ENCODE measurements at places on chromosomes 5 and 9. TPM values are rescaled to one million over a fixed set of nuclear protein-coding genes. Genes with fewer than 3 reads are reported as not detected.

The SPINK5 gene
- 0.42 TPM for polyA plus RNA-seq

GRCh38 chr9:110755179-110755578, 86.6 kb downstream of the MUSK start:
- DNase-seq, result no peak

GRCh38 chr5:107831612-107832395, 161.1 kb upstream of the EFNA5 start:
- DNase-seq, result no peak

The SLC12A7 gene
- 44.3 TPM for polyA plus RNA-seq

The PKD2L2 gene
- polyA plus RNA-seq, result 0.26 TPM

The EIF4E1B gene
- not detected for polyA plus RNA-seq

The CHSY3 gene
- 2.9 TPM for polyA plus RNA-seq

The CD74 gene
- 278 TPM for polyA plus RNA-seq

DNA sequence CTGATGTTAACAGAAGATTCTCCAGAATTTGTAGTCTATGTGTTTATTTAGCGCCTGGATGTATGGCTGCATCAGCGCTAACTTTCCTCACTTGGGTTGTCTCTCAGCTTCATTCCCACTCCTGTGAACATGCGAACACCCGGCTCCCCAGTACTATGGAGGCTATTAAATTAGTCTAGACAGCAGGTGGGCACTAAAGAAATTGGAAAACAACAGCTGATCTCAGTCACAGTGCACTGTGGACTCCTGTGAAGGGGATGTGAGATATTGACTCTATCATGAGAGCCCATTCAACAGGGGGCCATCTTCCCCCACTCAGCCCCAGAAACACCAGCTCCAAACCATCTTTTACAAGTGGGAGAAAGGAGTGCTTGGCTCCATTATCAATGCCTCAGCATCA, 471.0 kb downstream of the KDM4C start:
- no peak for DNase-seq

DNA sequence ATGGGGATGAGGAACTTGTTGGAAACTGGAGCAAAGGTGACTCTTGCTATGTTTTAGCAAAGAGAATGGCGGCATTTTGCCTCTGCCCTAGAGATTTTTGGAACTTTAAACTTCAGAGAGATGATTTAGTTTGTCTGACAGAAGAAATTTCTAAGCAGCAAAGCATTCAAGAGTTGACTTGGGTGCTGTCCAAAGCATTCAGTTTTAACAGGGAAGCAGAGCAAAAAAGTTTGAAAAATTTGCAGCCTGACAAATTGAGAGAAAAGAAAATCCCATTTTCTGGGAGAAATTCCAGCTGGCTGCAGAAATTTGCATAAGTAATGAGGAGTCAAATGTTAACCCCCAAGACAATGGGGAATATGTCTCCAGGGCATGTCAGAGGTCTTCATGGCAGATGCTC, 682.3 kb upstream of the ST8SIA4 start:
- no peak for DNase-seq

GRCh38 chr5:157497875-157498611, 38.0 kb downstream of the NIPAL4 start:
- peak; percentile 16 for DNase-seq

DNA sequence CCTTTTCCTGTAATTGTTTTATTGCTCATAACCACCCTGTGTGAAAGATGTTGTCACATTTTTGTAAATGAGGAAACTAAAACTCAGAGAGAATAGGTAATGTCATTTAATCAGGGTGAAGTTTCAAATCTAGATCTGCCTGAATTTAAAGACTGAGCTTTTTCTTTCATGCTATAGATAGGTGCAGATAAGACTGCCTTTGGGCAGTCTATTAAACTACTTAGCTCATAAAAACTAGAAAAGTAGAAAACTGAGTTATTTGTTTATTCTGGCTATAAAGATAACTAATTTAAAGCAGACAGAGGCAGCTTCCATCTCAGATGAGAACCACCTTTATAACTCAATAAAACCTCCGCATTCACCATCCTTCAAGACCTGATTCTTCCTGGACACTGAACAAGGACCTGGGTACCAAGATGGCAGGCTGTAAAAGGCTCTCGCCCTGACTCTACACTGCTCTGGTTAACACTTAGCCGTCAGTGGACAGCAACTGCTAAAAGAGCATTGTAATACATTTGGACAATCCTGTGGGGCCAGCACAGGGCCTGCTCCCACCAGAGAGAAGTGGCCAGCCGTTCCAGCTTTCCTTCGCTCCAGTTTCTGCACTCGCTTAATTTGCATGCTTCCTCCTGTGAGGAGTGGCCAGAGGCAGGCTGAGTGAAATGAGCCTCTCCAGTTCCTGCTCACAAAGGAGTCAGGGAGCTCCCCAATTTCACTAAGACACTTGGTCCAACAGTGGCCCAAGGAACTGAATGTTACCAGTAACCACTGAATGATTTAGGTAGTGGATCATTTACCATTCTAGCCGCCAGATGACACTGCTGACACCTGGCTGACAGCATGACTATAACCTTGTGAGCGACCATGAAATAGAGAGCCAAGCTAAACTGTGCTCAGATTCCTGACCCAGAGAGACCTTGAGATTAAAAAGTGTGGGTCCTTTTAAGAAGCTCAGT, 566.4 kb downstream of the EFNA5 start:
- peak; percentile 71 for DNase-seq

- no peak for DNase-seq
These were observed 60.1 kb downstream of the TMEM174 start for GRCh38 chr5:73233053-73233460.

The SLC25A2 gene
- polyA plus RNA-seq, result not detected

DNA sequence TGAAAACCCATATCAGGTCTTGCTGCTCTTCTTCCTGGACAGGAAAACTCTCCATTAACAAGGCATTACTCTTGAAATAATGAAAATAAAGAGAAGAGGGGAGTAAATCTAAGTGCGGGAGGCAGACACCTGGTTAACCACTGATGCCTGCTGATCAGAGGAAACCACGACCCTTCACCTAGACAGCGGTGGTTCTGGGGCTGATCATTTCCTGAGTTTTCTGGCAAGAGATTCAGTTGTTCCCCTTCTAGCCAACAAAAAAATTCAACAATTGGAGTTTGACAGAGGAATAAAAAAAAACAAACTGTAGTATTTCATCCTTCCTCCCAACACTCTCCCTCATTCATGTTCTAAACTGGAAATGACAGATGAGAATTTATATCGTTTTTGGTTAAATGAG, 3.0 kb downstream of the RLN2 start:
- DNase-seq, result no peak

DNA sequence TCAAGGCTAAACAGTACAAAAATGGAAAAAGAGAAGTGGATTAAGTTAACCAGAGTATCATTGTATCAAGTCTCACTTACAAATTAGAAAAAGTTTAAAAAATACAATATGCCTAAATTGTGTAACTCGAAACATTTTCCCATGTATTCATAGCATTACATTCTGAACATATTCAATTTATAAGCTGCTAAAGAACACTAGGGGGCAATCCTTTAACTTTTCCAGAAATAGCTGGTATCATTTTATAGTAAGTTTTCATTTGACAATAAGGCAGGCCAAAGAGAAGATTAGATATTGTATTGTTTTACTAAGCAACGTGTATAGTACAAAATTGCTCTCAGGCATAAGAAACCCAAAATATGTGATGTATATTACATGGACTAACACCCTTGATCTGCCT, 234.6 kb downstream of the ADGRV1 start:
- DNase-seq, result no peak

DNA sequence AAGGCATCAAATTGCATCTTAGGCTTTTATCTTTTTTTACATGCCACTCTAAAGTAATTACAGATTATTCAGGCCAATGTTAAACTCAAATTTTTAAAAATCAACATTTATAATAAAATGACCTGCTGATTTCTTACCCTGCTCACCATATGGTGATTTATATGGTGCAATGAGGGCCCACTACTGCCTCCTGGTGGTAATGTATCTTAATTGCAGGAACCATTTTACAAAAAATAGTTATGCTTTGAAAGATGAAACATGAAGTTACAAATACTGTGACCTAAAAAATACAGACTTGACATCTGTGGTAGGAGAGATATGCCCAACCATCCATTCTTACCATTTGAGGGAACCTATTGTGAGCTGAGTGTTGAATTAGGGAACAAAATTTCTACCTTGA, 292.6 kb upstream of the TAS2R1 start:
- DNase-seq, result no peak

DNA sequence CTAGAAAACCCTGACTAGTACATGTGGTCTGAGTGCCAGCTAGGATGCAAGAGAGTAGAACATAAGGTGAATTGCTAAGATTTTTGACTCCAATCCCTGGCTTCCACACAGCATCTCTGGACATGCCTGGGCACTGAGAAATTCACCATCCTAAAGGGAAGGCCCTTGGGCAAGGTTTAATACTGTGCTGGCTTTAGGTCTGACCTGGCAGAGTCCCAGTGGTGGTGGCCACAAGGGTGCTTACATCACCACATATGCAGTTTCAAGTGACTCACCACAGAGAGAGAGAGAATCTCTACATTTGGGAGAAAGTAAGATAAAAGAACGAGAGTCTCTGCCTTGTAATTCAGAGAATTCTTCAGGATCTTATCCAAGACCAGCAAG, 661.6 kb upstream of the C9orf72 start:
- DNase-seq, result no peak

DNA sequence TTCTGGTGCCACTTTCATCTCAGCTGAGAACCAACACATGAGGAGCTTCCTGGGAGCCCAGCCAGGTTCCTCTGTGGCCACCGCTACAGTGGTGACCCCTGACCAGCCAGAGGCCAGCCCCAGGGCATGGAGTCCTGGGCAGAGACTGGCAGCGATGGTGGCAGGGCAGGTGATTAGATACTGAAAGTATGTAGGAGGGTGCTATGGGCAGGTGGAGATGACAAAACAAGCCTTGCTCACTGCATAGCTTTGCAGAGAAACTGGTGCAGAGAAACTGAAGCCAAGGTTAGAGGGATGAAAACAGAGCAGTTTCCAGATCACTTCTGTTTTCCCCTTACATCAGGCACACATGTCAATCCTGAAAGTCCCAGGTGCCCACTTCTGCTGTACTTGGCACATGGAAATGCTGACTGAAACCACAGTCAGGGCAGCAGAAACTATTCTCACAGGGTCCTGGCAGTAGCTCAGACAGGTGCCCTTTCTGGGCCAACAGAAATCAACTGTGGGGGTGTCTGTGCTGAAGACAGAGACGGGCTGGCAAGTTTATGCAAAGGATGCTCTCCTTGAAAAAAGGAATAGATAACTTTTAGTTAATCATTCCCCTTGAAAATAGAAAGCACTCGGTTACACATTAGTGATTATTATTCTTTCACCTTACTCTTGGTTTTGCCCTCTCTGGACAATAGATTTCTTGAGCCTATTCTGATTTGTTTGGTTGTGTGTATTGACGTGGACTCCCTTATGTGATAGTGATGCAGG, 90.3 kb downstream of the ANKRD55 start:
- DNase-seq, result no peak

The TIMD4 gene
- 0.16 TPM for polyA plus RNA-seq

GRCh38 chr5:30390095-30390494, 803.4 kb upstream of the CDH6 start:
- DNase-seq, result no peak

DNA sequence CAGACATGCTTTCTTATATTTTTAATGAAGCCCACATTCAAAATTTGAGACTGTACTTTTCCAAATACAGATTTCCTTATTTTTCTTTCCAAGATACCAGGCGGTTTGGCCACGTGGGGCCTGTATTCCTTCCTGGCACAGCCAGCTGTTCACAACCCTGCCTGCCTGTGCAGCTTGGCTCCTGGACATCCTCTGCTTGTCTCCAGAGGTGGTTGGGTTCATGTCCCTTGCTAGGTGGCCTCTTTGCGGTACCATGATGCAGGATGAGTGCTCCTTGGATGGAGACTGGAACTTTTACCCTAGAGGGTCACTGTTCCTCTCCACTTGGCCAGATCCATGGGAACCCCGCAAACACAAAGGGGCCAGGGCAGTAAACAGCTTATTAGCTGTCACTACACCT, 297.5 kb upstream of the MSX2 start:
- DNase-seq, result no peak

The IFNB1 gene
- not detected for polyA plus RNA-seq

The MAMDC4 gene
- 10.0 TPM for polyA plus RNA-seq

GRCh38 chr5:171433352-171433698, 13.9 kb downstream of the FGF18 start:
- DNase-seq, result no peak

The GLRA1 gene
- not detected for polyA plus RNA-seq

- DNase-seq, result no peak
These were observed 107.3 kb downstream of the LHX2 start for GRCh38 chr9:124118894-124119293.

DNA sequence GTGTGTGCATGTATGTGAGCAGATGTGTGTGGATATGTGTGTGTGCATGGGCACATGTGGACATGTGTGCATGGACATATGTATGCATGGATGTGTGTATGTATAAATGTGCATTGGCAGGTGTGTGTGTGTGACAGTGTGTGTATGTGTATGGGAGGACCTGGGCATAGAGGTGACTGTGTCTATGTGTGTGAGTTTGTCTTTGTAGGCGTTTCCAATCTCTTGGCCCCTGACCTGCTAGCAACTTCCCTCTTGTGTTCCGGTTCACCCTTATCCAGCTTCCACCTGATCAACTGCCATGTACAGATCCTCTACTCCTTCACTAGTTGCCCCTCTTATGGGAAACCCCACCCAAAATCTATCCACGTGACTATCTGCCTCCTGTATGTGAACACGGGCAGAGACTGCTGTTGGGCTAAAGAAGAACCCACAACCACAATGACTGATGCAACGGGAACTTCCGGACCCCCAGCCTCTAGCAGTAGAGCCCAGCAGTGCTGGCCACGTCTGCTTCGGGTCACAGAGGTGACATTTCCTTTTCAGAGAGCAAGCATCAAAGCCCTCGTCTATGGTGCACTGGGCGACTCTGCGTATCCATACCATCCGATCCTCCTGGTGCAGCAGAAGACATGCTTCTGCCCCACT, 24.9 kb upstream of the GADD45G start:
- DNase-seq, result no peak

DNA sequence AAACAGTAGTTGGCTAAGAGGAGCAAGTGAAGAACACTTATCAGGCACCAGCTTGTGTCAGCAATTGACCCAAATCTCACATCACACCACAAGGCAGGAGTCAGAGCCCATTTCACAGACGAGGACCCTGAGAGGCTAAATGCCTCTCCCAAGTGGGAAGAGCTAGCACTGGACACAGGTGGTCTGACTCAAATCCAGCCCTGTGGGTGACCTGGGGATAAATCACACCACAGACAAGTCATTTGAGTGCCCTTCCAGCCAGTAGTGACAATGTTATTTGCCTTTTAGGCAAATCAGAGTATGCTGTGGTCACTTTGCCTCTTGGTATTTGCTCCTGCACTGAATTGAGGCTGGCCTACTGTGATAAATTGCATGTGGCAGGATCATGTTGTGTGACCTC, 138.7 kb downstream of the SYK start:
- DNase-seq, result no peak

- no peak for DNase-seq
These were observed 16.1 kb downstream of the AP3S1 start for GRCh38 chr5:115857626-115858349.

DNA sequence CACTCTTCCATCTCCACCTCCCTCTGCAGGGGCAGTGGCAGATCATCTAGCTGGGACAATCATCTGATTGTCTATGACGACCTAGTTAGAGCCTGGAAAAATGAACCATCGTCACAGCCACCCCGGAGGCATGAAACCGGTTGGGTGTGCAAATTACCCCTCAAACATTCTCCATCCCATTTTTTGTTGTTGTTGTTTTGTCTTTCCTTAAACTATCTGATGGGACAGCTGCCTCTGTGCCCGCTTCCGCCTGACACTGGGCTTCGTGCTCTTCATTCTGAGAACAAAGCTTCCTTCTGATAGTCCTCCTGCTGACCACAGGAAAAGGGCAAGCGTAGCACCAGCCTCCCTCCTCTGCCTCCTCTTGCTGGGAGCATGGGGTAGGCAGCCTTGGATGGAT, 7.0 kb upstream of the NDST1 start:
- DNase-seq, result no peak

The C8G gene
- 1.2 TPM for polyA plus RNA-seq

The SPINK6 gene
- not detected for polyA plus RNA-seq

The DAB2 gene
- 240 TPM for polyA plus RNA-seq
